Activated CD4-positive, alpha-beta memory T cell treated with anti-CD3 and anti-CD28 coated beads for 36 hours (primary cell): ENCODE measurements at places on chromosomes 2 and 18. TPM values are rescaled to one million over a fixed set of nuclear protein-coding genes. Genes with fewer than 3 reads are reported as not detected.

Gene PTGR3
- total RNA-seq = 30.2 TPM

Gene BCL11A
- not detected for total RNA-seq

Gene COBLL1
- total RNA-seq = not detected

Gene GCG
- total RNA-seq = not detected

Gene MEP1B
- 0.10 TPM for total RNA-seq

- H3K4me1 ChIP-seq = peaks cover 35% of the 10 kb centered on the region
- no peaks in the 10 kb centered on the region for H3K27me3 ChIP-seq
- peak within 1 kb of the TSS; percentile 98 for H3K27ac ChIP-seq
- DNase-seq = peak; percentile 88
These were observed at the start of the genes CEP76 and PSMG2 for GRCh38 chr18:12702221-12703095. Gene CEP76 (minus strand): TSS chr18:12702723. CDS start chr18:12702548, 175 bp downstream. Gene PSMG2 (plus strand): TSS chr18:12703042. CDS start chr18:12703108, 66 bp downstream.

DNA sequence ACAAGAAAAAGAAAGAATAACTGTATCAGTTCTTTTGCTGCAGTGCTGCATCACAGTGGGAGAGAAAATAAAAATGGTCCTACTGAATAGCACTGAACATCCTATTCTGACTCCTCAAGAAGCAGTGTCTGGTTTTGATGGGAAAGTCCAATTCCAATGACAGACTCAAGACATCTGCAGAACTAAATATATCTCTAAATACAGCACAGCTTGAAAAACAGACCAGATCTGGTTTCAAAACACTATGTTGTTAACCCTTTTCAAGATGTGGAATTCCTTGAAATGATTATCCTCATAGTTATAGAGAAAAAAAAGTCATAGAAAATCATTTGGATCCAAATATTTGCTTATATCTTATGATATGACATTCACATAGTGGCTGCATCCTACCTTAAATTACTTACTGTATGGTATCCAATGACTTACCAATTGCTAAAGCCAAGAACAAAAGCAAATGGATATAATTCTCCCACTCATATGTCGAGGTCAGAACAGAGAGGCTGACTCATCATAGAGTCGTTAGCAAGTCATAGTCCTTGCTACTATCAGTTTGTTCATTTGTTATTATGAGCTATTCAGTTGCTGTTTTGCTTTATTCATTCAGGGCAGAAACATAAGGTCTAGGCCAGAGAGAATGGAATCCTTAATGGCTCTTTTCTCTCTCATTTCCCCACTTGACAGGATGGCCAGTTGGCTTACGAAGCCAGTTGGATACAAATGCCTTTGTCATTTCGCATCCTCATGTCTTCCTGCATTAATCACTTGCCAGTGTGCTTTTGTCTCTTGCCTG lies 62.5 kb upstream of the ACVR2A start:
- no peaks in the 10 kb centered on the region for H3K27me3 ChIP-seq
- H3K36me3 ChIP-seq = no peaks in the 10 kb centered on the region
- H3K27ac ChIP-seq = no peak overlapping the region
- no peaks in the 10 kb centered on the region for H3K4me1 ChIP-seq
- no peak for DNase-seq

GRCh38 chr2:143125717-143126116 lies 3.5 kb upstream of the ARHGAP15 start:
- peak overlapping the region; percentile 84 for H3K27ac ChIP-seq
- H3K36me3 ChIP-seq = peaks cover 4% of the 10 kb centered on the region
- peak overlapping the region; percentile 46 for H3K4me3 ChIP-seq
- no peak for DNase-seq
- no peaks in the 10 kb centered on the region for H3K27me3 ChIP-seq
- peaks cover 11% of the 10 kb centered on the region for H3K4me1 ChIP-seq

GRCh38 chr2:119306196-119306590 lies 60.4 kb downstream of the C2orf76 start:
- H3K36me3 ChIP-seq = no peaks in the 10 kb centered on the region
- H3K27me3 ChIP-seq = no peaks in the 10 kb centered on the region
- no peak overlapping the region for H3K27ac ChIP-seq
- no peaks in the 10 kb centered on the region for H3K4me1 ChIP-seq

- H3K27ac ChIP-seq = no peak overlapping the region
- DNase-seq = no peak
- H3K27me3 ChIP-seq = peaks cover 2% of the 10 kb centered on the region
These were observed 1344.4 kb upstream of the CELF4 start for GRCh38 chr18:38909972-38910371.

DNA sequence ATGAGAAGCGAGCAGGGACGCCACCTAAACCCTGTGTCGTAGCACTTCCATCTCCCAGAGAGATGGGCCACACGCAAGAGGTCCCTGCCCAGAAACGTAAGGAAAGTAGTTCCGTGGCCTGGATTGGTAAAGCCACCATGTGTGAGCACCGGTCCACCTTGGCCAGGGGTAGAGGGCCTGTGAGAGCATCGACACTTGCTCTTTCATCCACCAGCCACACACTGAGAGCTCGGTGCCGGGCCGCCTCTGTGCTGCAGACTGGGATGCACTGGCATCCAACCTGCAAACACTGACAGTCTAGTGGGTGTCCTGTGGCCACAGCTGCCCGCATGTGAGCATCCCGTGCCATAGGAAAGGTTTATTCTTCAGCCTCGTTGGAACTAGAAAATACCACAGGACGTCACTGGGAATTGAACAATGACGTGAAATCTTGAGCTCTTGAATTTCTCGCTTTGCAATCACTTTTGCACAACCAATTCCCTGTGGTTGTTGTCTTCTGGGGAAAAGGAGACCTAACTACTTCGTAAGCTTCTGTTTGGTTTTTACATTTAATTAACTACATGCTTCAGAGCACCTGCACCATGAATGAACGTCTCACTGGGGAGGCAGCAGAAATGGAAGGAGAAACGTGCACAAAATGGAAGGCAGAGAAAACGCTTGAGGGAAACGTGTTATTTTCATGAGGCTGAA lies 212.0 kb upstream of the RAB6C start:
- DNase-seq = no peak
- H3K4me3 ChIP-seq = no peak overlapping the region
- H3K4me1 ChIP-seq = no peaks in the 10 kb centered on the region
- no peak overlapping the region for H3K27ac ChIP-seq
- H3K27me3 ChIP-seq = peaks cover 3% of the 10 kb centered on the region

DNA sequence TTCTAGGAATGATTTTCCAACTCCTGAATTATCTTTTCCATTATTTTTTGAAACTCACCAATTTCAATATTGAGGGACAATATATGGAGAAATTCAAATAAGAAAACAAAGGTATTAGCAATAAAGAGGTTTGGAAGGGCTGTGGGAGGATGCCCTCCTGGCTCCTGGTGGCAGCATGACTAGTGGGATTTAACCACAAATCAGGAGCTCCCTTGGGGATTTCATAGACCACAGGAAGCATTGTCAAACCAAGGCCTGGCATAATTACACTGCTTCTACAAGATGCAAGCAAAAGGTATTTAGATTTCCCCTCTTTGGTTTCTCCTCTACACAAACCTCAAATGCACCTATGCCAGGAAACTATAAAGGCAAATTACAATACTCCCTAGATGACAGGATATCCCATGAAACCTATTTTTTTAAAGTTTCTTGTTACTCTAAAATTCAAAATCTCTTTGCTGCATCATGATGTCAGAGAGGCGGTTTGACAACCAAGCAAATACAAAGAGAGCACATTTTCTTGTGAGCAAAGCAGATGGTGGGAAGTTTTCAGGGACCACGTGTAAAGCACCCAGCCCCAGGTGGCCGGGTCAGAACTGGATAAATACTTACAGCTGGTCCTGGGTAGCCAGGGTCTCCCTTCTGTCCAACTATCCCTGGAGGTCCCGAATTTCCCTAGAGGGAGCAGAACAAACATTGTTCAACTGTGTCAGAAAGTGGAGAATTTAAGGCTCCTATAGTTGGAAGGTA lies 67.9 kb downstream of the COL6A3 start:
- peaks cover 5% of the 10 kb centered on the region for H3K36me3 ChIP-seq
- H3K4me1 ChIP-seq = no peaks in the 10 kb centered on the region
- no peak overlapping the region for H3K27ac ChIP-seq
- no peak overlapping the region for H3K4me3 ChIP-seq
- H3K27me3 ChIP-seq = no peaks in the 10 kb centered on the region
- DNase-seq = no peak

DNA sequence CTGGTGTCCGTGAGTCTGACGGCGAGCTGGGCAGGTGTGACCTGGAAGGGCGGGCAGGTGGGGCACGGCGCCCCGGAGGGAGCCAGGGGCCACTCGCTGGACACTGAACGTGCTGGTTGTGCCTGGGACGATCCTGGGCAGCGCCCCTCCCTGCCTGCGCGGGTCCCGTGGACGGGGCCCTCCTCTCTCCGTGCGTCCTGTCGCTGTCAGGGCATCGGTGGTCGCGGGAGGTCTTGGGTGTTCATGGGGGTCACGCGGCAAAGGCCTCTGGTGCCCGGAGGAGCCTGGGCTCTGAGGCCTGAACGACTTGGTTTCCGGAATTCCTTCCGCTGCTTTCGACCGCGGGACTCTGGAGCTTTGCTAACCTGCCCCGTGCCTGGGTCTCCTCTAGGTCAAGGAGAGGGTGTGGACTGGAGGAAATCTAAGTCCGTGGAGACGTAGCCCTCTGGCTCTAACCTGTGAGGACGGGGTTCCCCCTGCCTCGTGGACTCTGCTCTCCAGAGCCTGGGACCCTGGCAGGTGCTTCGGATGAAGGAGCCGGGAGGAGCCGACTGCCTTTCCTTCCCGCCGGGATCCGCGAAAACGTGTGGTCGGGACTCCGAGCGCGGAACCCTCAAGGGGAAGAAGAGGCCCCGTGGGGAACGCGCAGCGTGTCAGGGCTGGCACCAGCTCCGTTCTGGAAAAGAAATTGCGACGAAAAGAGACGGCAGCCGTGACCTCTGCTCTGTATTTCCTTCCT lies 14.7 kb downstream of the SOX11 start:
- no peaks in the 10 kb centered on the region for H3K36me3 ChIP-seq
- no peak overlapping the region for H3K27ac ChIP-seq
- peaks cover 5% of the 10 kb centered on the region for H3K27me3 ChIP-seq
- no peak for DNase-seq

DNA sequence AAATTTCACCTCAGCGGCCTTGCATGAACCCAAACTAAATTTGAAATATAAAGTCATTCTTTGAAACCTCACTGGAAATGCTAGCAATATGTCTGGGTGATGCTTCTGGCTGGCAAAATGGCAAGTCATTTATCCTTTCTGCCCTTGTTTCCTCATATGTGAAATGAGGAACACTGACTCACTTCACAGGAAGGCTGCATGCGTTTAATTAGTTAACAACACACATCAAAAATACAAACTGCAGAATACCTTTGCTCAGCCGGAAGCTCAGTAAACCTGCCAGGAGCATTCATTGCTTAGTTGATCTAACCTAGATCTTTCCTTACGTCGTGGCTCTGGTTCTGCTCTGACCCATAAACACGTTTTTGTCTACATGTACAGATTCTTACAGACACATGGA lies 214.2 kb upstream of the ACVR2A start:
- no peak overlapping the region for H3K4me3 ChIP-seq
- no peaks in the 10 kb centered on the region for H3K36me3 ChIP-seq
- peaks cover 47% of the 10 kb centered on the region for H3K4me1 ChIP-seq
- peak; percentile 26 for DNase-seq
- H3K27ac ChIP-seq = peak overlapping the region; percentile 69

- no peaks in the 10 kb centered on the region for H3K4me1 ChIP-seq
- H3K4me3 ChIP-seq = no peak overlapping the region
- H3K36me3 ChIP-seq = no peaks in the 10 kb centered on the region
- DNase-seq = no peak
- no peak overlapping the region for H3K27ac ChIP-seq
- H3K27me3 ChIP-seq = peaks cover 10% of the 10 kb centered on the region
These were observed 29.2 kb upstream of the ZDBF2 start for GRCh38 chr2:206245265-206245672.

DNA sequence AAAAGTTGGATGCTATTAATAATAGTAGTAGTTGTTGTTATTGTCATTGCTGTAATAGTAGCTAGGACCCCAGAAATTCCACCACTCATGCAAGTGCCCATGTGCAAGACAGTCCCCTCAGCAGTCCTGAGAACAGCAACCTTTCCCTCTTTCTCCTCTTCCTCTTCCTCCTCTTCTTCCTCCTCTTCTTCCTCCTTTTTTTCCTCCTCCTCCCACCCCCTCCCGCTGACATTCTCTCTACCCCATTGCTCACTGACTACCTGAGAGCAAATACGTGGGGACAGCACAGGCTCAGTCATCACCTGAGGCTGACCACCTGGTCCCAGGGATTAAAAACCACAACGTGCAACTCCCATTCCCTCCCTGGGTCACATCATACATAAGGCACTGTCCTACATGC lies 41.8 kb downstream of the SMAD7 start:
- peaks cover 10% of the 10 kb centered on the region for H3K4me1 ChIP-seq
- no peak overlapping the region for H3K4me3 ChIP-seq
- H3K27me3 ChIP-seq = no peaks in the 10 kb centered on the region
- DNase-seq = no peak
- H3K36me3 ChIP-seq = no peaks in the 10 kb centered on the region
